ENCODE measurements at places on chromosomes 5 and 9. TPM values are rescaled to one million over a fixed set of nuclear protein-coding genes. Genes with fewer than 3 reads are reported as not detected.

- no peak overlapping the region for H3K27ac ChIP-seq
- H3K4me1 ChIP-seq, result no peaks in the 10 kb centered on the region
- no peaks in the 10 kb centered on the region for H3K27me3 ChIP-seq
- H3K36me3 ChIP-seq, result no peaks in the 10 kb centered on the region
- no peak for DNase-seq
Measured at GRCh38 chr9:108033976-108034964, 544.7 kb upstream of the KLF4 start.

DNA sequence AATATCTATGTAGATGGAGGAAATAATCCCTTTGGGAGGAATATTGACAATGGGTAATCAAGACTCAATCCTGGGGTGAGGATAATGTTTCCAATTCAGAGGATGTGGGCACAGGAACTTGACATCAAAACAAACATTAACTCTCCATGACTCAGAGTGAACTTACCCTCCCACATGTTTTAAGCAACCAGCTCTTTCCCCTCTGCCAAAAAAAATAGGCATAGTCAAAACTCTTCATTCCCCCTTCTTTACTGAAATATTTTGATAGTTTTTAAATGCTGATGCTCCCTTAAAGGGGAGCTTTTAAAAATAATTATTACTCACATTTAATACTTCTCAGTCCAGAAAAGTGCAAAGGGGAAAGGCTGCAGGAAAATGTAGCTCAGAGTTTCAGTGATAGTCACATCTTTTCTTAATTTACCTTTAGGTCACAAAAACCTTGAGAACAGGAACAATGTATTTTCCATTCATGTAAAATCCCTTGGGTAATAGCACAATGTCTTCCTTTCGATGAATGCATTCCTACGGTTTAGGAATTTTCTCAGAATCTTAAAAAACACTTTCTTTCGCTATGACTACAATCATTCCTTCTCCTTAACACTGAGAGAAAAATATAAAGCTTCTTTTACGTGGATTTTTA, 298.4 kb upstream of the GRAMD2B start:
- no peak for DNase-seq
- H3K27me3 ChIP-seq, result no peaks in the 10 kb centered on the region
- no peak overlapping the region for H3K4me3 ChIP-seq
- no peaks in the 10 kb centered on the region for H3K36me3 ChIP-seq
- H3K4me1 ChIP-seq, result no peaks in the 10 kb centered on the region

DNA sequence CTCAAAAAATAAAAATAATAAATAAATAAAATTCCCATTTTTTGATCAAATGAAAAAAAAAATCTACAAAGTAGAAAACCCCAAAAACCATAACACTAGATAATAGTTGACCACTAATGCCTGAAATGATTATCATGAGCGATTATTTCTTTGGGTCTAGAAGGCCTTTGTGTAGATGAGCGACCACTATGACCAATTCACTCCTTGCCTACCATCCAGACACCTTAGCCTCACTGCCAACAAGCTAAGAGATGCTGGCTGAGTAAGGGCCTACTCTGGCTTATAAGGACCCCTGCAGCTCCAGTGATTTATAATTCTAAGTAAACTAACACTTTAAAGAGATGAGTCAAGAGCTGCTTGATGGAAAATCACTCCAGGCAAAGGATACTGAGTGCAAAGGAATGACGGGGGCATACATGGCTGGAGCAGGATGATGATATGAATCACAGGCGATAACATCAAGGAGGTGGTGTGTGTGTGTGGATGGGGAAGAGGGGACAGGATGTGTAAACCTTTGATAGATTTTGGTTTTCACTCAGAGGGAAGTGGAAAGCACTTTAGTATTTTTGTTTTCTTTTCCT, 4.8 kb upstream of the F2RL1 start:
- H3K27me3 ChIP-seq, result peaks cover 3% of the 10 kb centered on the region
- no peak overlapping the region for H3K27ac ChIP-seq

Gene SLCO6A1
- total RNA-seq, result not detected

GRCh38 chr9:5110867-5111681, 74.4 kb downstream of the INSL6 start:
- no peaks in the 10 kb centered on the region for H3K27me3 ChIP-seq
- no peak for DNase-seq
- H3K4me1 ChIP-seq, result no peaks in the 10 kb centered on the region
- H3K27ac ChIP-seq, result no peak overlapping the region
- H3K36me3 ChIP-seq, result peaks cover 18% of the 10 kb centered on the region

GRCh38 chr9:18007621-18008020, 428.8 kb downstream of the SH3GL2 start:
- no peak for DNase-seq
- H3K27me3 ChIP-seq, result no peaks in the 10 kb centered on the region
- H3K27ac ChIP-seq, result no peak overlapping the region

Measured in CD4-positive, alpha-beta T cell (primary cell).